ENCODE measurements at places on chromosomes 6 and 20. TPM values are rescaled to one million over a fixed set of nuclear protein-coding genes. Genes with fewer than 3 reads are reported as not detected.

The ADGRF1 gene
- 0.66 TPM for total RNA-seq

DNA sequence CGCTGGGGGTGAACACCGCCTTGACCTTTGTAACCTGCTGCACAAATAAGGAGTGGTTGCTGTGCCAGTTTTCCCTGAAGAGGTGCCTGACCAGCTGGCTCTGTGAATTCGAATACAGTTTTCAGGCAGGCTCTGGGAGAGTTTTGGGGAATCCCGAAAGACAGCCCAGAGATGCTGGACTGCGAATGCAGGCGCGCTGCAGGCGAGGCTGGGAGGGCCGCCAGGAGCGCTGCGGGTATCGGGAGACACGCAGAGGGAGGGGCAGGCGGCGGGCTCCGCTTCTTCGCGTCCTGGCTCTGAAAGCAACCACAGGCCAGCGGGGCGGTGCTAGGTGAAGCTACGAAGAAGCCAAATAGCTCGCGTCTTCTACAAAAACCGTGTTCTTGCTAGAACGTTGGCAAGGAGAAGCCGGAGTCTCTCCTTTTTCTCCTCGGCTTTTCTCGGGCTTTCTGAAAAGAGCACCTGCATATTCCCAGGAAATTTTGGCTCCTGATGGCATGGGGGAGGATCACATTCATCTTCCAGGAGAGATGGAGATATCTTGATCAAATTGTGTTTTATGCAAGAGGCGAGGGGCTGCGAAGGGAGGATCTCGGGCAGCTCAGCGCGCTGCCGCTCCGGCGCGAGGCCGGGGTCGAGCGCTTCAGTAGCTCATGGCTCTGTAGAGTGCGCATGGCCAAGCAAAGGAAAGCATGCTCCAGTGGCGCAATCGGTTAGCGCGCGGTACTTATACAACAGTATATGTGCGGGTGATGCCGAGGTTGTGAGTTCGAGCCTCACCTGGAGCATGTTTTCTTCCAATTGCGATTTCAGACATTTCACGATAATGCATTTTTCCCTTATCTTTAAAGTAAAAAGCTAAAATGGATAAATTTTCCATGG lies 158.1 kb upstream of the ZNF184 start:
- DNase-seq = no peak

DNA sequence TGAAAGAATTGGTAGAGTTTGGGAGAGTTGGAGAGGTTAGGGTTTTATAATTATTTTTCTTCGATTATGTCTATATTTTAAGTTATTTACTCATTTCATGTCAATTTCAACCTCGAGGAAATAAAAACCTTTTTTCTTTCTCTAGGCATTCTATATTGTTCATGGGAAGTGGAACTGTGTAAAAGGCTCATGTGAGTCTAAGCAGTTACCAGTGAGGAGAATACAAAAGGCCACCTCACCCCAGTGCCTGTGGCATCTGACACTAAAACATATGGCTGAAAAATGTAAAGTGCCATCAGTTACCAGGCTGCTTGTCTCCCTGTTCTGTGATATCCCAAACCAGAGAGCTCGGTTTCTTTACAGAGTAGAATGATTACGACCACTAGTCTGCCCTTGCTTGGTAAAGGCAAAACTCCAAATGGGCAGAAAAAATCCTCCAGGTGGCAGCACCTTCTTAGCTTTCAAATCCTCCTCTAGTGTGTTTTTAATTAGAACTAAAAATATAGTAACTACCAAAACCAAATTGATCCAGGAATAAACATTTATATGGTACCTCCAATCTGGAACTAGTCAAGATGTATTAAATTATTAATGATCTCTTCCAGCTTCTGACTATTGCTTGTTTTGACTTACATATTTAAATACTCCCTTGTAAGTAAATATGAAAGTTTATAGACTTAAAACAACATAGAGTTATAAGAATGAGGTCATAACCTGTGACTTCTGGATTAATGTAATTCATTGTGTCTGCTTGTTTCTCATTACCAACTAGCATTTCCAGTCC lies 122.6 kb upstream of the MCHR2 start:
- no peak for DNase-seq

The PCMTD2 gene
- 73.7 TPM for total RNA-seq

DNA sequence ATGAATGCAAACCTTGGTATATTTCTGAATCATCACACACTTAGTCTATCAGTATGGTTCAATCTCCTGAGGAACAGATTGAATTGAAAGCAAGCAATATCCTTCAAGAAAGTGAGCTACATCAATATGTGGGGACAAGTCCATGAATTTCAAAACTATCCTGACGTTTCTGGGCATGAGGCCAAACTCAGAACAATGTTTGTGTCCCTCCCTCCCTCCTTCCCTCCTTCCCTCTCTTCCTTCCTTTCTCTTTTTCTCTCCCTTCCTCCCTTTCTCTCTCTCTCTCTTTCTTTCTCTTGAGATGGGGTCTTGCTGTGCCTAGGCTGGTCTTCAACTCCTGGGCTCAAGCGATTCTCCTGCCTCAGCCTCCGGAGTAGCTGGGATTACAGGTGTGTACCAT lies 27.9 kb upstream of the SYNCRIP start:
- no peak for DNase-seq

The EEF1A2 gene
- 20.6 TPM for total RNA-seq

The PRSS35 gene
- total RNA-seq = not detected

The GJA10 gene
- not detected for total RNA-seq

The ENPP1 gene
- total RNA-seq = 51.2 TPM

The DNAH8 gene
- under 0.01 TPM for total RNA-seq

The RHAG gene
- total RNA-seq = not detected

The NFS1 gene
- total RNA-seq = 39.7 TPM

GRCh38 chr20:34058831-34059230 lies 53.2 kb downstream of the EIF2S2 start:
- DNase-seq = no peak

Measured in breast epithelium (tissue), 4 donors.